ENCODE measurements at places on chromosomes 7 and 10.

- no peak for DNase-seq
These were observed 26.0 kb downstream of the LEP start for GRCh38 chr7:128266883-128267594.

GRCh38 chr10:65818990-65819389 is 1106.8 kb upstream of the LRRTM3 start:
- DNase-seq = no peak

- DNase-seq = no peak
These were observed 73.4 kb downstream of the SGMS1 start for GRCh38 chr10:50550291-50550839.

- DNase-seq = no peak
These were observed 6.2 kb downstream of the PIK3AP1 start for GRCh38 chr10:96714031-96714590.

DNA sequence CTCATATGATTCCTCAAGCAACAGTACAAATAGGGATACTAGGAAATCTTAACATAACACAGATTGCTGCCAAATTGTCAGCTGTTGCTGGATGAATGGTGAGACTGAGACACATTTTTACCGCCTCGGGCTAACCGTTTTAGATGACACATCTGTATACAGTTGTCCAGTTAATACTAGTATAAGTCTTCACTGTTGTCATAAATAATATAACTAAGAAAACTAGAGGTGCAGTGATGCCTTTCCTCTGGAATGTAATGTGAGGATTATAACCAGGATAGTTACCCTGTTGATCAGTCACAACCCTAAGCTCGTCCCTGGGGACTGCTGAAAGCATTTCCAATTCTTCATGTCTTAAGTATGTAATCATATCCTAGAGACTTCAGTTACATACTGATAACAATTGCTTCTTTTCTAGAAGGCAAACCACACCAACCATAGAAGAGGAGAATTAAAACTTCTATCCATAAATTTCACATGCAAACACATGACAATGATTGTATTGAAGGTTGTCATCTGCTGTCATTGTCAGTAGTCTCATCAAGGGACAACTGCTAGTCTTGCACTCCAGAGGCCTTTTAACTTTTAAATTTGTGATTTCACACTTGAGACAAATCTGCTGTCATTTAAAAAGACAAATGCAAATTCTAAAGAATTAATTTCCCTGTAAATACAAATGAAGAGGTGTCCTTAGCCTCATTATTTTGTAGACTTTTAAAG is 100.4 kb upstream of the SEMA3D start:
- no peak for DNase-seq

GRCh38 chr7:145263886-145264285 is 428.0 kb upstream of the TPK1 start:
- DNase-seq = no peak

- DNase-seq = no peak
These were observed 14.0 kb upstream of the IFIT1B start for GRCh38 chr10:89363729-89364442.

DNA sequence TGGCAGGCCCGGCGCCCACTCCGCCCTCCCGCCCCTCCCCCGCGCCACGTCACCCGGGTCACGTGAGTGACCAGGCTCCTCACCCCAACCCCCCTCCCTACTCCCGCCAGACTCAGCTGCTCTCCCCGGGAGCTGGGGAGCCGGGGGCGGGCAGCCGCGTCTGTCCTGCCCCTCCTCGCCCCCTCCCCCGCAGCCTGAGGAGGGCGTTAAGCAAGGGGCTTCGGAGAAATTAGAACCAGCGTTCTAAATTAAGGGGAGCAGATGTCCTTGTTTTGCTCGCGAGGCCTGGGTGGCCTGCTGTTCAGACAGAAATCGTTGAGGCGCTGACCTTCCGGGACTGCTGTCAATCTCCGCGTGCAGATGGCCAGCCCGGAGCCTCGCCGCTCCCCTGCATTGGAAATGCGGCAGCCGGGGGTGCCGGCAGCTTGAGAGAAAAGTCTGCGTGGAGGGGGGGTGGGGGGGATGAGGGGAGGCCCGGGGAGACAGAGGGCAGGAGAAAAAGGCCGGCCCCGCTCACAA is 102.2 kb upstream of the ZNF438 start:
- peak; percentile 66 for DNase-seq

Data from activated T-cell treated with anti-CD3 and anti-CD28 coated beads for 4 hours (primary cell).